Thymus (tissue), 14 donors: ENCODE measurements at places on chromosomes 13 and 19. TPM values are rescaled to one million over a fixed set of nuclear protein-coding genes. Genes with fewer than 3 reads are reported as not detected.

DNA sequence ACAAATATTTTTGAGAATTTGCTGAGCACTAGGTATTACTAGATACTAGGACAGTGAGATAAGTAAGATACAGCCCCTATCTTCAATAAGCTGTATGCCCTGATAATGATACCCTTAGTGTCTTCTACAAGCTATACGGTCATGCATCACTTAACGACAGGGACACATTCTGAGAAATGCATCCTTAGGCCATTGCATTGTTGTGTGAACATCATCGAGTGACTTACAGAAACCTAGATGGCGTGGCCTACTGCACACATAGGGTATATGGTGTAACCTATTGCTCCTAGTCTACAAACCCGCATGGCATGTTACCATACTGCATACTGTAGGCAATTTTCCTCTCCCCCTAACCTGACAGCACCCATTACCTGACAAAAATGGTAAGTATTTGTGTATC is 64.9 kb downstream of the LRCH1 start:
- DNase-seq, result no peak

GRCh38 chr13:72648513-72649065 is 78.8 kb downstream of the MZT1 start:
- no peak for DNase-seq

DNA sequence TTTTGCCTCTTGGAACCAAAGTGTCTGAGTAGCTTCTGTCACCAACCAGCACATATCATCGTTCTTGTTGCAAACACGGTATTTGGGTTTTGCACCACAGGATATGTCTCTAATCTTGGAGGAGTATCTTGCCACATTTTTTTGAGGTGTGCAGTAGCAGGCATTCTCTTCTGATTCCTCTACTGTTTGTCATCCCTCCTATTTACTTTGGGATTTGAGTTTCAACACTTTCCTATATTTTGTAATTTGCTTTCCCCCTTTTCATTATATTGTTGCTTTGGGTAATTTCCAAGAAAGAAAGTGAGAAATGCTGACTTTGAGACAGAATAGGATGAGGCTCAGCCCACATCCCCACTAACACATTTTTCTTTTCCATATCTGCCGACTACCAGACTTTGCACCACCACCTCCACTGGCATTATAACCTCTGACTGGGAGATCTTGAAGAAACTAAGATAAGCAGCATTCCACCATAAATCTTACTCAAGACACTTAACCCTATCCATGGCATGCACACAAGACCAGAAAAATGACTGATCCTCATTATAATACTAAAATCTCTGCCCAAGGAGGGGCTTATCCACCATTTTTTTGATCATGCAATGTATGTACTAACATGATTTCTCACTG is 12.0 kb upstream of the DZIP1 start:
- no peak for DNase-seq

GRCh38 chr13:109119896-109120295 is 490.5 kb downstream of the MYO16 start:
- DNase-seq, result no peak

DNA sequence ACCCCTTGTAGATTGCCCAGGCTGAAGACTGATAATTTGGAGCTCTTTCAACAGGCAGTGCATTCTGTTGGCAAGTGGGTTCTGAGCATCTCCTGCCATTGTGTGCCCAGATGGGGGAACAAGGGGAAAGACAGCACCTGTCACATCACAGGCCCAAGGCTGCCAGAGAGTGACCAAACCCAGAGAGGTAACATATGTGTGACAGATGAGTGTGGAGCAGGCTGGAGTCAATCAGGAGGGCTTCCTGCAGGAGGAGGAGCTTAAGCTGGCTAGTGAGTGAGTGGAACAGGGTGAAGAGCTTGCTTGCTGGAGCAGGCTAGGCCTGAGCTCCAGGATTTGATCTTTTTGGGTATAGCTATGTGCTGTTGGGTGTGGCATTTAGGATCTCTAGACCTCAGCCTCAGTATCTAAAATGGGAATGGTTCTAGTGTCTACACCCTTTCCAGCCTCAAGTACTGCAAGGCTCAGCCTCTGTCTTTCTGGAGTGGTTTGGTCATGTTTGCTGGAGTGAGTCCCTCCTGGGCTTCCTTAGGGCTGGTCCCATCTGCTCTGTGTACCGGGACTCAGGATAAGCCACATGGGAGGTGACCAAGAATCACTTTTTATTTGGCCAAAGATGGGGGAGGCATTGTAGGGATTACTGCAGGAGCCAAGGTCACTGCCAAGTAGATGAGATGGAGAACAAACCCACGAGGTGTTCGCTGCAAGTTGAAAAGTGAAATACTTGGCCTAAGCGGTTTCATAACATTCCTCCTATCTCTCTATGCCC is 152.4 kb upstream of the TSHZ3 start:
- no peak for DNase-seq

The CGB8 gene
- 0.14 TPM for total RNA-seq

DNA sequence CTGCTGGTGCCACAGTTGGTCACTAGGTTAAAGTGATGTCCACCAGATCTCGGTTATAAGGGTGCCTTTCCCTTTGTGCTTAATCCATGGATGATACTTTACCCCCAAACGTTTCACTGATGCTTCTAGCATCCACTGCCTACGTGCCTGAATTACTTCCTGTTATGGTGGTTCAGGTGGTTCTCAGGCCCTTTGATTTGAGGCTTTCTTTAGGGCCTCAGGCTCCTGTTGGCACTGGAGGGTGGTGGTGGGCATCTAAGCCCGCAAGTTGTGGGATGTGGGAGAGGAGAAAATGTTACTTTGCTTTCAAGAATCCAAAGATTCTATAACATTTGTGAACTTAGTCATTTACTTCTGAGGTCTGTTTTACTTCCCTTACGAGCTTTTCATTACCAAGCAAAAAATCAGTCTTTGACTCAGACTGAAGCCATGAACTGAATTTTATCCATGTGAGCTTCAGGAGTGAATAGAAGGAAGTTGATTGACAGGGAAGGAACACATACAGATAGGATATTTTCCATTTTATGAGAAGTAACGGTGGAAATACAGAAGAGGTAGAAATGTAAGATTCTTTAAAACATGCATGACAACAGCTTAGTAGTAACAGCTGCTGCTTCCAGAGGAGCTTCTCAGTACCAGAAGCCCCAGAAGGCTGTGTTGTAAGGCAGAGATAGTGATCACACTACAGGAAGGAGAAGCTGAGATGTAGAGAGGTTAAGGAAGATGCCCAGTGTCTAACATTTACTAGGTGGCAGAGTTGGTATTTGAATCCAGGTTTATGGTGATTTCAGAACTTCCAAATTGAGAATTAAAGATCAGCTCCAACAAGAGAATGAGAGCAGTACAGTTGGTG is 65.0 kb downstream of the ARHGEF7 start:
- DNase-seq, result peak; percentile 85
